CD8-positive, alpha-beta memory T cell (primary cell): ENCODE measurements at places on chromosomes 2 and 18.

DNA sequence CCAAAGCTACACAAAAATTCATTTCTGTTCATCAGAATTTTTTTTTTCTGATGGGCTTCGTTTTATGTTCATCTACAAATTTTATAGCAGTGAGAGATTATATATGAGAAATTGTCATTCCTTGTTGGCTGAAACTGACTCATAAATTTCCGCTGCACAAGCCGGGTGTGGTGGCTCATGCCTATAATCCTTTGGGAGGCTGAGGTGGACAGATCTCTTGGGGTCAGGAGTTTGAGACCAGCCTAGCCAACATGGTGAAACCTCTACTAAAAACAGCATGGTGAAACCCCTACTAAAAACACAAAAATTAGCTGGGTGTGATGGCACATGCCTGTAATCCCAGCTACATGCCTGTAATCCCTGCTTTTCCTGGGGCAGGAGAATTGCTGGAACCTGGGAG, 72.0 kb downstream of the PLEKHM3 start:
- DNase-seq: no peak

- no peak for DNase-seq
Measured at GRCh38 chr2:72738096-72738495, 87.7 kb downstream of the EXOC6B start.

- DNase-seq: no peak
Measured at GRCh38 chr2:59032499-59032898, 791.4 kb upstream of the FANCL start.

DNA sequence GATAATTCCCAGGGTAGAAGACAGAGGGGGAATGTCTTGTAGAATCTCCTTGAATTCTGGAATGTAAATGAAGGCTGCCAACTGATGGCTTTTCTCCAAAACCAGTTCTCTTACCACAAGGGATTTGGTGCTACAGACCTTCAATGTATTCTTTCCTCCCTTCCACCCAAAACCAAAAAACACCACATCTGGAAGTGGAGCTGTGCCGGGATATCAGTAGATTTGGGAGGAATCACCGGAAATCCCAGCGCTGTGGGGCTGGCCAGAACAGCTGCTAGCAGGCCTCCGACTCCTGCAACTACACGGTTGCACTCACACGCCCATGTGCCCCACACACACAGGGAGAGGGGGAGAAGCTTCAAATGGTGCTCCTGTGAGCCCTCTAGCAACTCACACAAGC, 45.7 kb downstream of the RPL31 start:
- DNase-seq: no peak

DNA sequence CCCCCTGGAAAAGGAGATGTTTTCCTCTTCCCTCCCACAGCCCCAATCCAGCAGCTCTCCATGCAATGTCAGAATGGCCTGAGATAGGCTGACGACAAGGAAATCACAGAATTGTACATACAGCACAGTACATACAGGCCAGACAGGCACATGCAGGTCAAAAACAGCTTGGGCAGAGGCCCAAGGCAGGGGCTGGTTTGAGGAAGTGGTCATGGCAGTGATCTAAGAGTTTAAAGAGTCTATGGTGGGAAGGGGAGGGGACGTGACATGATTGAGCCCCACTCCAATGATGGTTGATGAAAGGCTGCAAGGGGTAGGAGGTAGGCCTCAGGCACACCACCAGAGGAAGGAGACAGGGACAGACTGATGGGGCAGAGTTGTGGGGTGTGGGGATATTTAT, 4.3 kb downstream of the DCTN1 start:
- no peak for DNase-seq

GRCh38 chr2:218432676-218433365, 13.9 kb downstream of the VIL1 start:
- DNase-seq: no peak

DNA sequence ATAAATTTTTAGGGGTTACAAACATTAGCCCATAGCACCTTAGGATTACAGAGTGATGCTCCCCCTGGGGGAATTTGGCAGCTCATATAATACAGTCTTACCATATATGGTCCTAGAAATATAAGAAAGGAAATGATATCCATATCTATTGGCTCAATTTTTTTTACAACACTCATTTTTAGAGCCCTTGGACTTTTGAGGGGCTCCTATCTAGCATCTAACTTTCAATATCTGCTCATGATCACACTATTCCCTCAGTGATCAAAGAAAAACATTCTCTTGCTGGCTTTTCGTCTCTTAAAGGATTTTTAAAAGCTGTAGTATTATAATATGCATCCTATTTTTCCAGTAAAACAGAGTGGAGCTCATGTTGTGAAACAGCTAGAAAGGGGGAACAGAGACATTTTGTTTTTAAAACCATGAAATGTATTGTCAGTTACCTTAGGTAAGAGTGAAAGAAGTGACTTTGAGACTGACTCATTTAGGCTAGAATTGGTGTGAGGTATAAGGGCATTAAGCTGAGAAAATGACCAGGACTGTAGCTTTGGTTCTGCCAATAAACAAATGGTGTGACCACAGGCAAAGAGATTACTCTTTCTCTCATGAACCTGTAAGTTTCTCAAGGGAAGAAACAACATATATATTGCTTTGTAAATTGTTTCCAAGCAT, 65.8 kb downstream of the ALPK2 start:
- no peak for DNase-seq

DNA sequence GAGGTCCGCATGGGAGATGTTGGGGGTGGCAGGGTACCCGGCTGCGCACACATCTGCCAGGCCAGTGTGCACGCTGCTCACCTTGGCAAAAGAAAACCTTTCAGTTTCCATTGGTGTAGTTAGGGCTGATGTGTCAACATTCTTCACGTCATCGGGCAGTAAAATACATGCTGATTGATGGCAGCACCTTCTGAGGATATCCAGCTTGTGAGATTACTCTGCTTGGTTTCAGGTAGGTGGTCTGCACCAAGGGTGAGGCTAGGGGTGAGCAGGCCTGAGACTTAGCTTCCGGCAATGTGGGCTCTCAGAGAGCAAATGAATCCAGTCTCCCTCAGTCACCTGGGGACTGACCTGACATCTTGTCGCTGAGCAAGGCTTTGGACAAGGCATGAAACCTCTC, 19.3 kb upstream of the ACKR3 start:
- no peak for DNase-seq

DNA sequence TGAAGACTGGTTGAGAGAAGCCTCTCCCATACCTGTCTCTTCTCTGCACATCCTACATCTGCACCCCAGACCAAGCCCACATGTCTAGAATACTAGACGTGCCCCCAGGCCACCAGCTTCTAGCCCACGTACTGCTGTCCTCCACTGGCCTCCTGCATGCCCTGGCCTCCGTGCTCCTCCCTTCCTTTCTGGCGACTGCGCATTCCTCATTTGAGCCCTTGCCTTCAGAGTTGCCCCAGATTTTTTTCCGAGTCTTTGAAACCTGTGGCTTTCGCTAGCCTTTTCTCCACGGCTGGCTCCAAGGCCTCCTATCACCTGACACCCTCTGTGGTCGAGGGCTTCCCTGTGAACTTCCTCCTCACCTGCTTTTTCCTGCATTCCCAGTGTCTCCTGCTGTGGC, 11.2 kb downstream of the RNF144A start:
- no peak for DNase-seq

- DNase-seq: no peak
Measured at GRCh38 chr18:31658670-31659575, 25.5 kb downstream of the B4GALT6 start.

DNA sequence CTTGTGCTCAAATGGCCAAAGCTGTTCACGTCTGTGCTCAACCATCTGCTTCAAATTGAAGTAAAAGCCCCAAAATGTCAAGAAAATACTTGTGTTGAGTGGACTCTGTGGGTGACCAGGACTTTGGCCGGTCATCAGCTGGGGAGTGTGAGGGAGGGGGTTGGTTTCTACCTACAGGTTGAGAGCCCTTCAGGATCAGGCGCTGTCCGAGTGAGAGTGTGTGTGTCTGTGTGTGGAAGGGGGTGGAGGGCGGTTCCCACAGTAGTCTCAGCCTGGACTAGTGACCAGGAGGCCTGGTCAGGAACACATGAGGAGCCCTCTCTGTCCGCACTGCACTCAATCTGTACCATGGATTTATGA, 34.2 kb downstream of the ATOH8 start:
- DNase-seq: peak; percentile 42

DNA sequence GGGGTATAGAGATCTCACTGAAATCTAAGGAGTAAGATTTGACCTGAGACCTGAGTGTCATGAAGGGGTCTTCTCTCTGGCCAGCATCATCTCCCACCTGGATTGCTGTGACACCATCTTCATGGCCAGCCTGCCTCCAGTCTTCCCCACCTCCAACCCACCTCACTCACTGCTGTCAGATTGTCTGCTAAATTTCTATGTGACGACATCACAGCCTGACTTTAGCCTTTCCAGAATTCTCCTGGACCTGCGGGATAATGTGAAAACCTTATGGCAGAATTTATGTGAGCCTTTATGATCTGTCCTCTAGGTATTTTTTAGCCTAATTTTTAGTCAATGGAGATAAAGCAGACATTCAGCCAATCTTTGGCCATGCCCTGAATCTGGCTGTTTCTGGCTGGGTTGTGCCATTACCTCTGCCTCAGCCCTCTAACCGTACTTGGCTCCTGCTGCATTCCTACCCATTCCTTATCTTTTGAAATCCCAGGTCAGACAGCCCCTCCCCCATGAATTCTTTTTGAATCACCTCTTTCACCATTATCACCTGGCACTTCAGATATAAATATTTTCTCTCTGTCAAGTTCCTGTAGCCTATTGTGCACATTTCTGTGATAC, 66.4 kb upstream of the MMADHC start:
- no peak for DNase-seq

- DNase-seq: no peak
Measured at GRCh38 chr2:233707940-233708644, 4.6 kb upstream of the UGT1A5 start.

GRCh38 chr2:109429567-109430328, 184.0 kb downstream of the SEPTIN10 start:
- DNase-seq: no peak

- no peak for DNase-seq
Measured at GRCh38 chr2:62596061-62596921, 90.3 kb upstream of the TMEM17 start.

- no peak for DNase-seq
Measured at GRCh38 chr18:58716060-58716756, 44.9 kb downstream of the MALT1 start.

- no peak for DNase-seq
Measured at GRCh38 chr2:222869252-222869560, 8.4 kb downstream of the ACSL3 start.
